M059J (cell line): ENCODE measurements at places on chromosomes 7 and 10. TPM values are rescaled to one million over a fixed set of nuclear protein-coding genes. Genes with fewer than 3 reads are reported as not detected.

GRCh38 chr7:55065079-55065478, 46.3 kb downstream of the EGFR start:
- DNase-seq: peak; percentile 95

DNA sequence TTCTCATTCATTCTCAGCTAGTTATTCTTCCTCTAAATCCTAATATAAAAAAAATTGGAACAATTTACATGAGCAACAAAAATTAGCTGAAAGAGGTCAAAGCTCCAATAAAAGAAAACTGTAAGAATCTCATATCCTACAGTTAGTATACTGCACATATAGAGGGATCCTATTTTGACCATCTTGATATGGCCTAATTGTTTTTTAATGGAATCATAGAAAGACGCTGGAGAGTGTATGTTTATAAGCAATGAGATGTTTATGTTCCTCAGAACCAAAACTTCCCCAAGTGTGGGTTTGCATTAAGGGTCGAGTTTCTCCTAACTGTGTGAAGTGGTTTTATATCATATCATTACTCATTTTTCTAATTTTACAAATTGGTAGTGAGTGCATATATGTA, 102.5 kb downstream of the VIM start:
- no peak for DNase-seq

The SFTPD gene
- total RNA-seq: not detected in 2 replicates

The SFRP4 gene
- total RNA-seq: 0.27 and 0.86 TPM in 2 replicates

DNA sequence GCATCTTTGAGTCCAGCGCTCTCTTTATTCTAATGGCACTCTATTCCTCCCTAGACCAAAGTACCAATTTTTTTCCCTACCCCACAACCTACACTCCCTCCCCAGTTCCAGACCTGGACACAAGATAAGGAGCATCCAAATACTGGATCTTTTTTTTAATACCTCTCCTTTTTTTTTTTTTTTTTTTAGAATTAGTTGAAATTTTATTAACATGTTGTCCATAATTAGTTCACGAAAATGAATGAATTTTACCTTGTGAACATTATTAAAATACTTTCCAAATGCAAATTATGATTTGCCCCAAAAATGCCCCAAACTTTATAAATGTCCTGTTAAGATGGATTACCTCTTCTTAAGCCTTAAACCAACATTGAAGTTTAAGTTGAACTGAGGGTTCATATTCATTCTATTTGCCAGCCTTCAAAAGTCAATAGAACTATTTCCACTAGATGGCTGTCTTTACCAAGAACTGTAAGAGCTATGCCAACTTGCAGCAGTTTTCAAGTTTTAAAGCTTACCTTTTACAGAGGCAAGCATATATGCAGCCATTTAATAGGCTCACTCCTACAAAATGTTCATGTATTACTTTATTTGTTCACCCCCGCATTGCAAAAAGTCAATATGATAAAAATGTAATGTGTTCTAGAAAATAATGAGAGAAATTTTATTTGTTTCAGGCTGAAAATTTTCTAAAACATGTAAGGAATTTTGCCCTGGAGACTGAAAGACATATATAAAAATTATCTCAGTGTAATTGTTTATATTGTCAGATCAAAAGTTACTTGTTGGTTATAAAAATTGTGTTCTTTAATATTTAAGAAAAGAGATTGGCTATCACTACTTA, 39.7 kb upstream of the TNKS2 start:
- DNase-seq: peak; percentile 57

The TCERG1L gene
- not detected in 2 replicates for total RNA-seq

GRCh38 chr10:76643511-76643911, 994.1 kb downstream of the KCNMA1 start:
- DNase-seq: no peak

The HKDC1 gene
- total RNA-seq: 0.27 and 3.4 TPM in 2 replicates

The FGL2 gene
- total RNA-seq: 0.34 TPM in 1 of 2 replicates, not detected in the other

GRCh38 chr10:88032566-88032965, 169.1 kb downstream of the PTEN start:
- peak; percentile 59 for DNase-seq

DNA sequence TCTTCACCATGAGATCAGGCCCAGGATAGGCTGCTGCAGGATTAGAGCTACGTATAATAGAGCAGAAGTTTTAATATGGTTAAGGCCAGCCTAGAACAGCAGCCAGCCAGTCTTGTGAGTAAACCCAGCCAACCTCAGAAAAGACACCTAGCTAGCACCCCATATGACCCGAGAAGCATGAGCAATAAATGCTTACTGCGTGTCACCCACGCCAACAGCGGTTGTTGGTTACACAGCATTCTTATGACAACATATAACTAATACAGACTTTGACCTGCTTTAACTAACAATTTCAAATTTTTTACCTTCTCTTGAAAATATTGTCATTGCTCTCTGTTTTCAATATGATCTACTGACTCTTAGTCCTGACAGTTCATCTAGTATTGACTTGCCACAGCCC, 105.7 kb downstream of the HBP1 start:
- no peak for DNase-seq

DNA sequence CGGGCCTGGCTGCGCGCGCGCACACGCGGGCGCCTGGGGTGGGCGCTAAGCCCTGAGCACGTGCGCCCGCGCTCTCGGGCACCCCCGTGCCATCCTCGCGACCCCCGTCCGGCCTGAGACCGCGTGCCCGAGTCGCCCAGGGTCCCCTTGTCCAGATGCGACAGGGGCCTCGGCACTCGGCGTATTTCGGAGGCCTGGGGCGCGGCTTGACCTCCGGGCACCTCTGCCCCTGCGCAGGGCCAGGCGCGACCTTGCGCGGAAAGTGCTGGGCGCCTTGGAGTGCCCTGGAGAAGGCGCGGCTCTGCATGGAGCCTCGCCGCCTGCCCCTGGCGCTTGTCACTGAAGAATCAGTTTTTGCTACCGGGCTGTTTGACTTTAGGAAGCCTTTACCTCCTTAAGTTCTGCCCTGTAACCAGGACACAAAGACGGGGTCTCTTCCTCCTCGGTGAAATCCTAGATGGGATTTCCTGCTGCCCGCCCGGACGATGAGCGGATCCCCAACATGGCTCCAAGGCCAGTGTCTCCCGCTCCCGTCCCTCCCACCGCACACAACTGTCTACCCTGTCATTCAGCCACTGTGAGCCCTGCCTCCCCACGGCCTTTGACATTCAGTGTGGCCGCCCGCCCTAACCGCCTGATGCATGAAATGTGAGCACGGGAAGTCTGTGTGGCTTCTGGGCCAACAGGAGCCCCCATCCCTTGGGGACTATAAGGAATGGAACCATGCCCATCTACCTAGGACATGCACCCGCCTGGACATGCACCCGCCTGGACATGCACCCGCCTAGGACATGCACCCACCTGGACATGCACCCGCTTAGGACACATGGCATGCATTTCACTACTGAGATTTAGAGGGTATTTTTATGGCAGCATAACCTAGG, 1.1 kb upstream of the STK32C start:
- DNase-seq: no peak

GRCh38 chr10:87852089-87852488, 11.2 kb downstream of the KLLN start:
- DNase-seq: no peak

- no peak for DNase-seq
Measured at GRCh38 chr7:112049555-112050249, 156.5 kb downstream of the DOCK4 start.

DNA sequence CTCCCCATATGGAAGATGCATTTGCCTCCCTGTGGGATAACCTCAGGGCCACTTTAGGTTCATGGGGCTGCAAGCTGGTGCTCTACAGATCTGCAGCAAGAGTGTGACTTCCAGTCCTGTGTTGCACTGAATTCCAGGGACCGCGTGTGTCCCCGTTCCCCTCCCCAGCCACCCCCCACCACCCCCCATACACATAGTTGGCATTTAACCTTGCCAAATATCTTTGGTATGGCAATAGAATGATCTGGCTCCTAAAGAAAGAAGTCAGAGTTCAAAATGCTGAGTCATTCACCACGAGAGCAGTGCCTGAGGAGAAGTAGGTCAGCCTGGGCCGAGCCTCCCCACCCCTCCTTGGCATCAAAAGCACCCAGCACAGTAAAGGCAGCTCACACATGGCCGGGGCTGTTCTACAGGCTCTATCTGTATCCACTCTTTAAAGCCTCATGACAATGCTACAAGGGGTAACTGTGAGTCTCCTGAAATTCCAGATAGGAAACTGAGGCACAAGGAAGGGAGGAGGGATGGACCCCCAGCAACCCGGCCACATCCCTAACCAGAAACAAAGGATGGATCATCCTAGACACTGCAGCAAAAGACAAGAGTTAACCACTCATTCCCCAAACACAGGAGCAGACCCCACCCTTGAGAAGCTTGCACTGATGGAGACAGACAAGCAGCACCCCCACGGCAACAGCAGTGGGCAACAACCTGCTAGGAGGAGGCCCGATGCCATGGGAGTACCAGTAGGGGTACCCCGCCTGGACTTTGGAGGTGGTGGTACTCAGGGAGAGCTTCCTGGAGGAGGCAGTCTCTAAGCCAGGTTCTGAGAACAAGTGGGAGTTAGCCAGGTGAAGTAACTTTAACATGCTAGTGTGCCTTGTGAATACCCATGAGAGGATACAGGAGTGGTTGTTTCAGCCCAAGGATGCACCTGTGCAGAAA, 70.3 kb upstream of the NANOS1 start:
- DNase-seq: peak; percentile 79

DNA sequence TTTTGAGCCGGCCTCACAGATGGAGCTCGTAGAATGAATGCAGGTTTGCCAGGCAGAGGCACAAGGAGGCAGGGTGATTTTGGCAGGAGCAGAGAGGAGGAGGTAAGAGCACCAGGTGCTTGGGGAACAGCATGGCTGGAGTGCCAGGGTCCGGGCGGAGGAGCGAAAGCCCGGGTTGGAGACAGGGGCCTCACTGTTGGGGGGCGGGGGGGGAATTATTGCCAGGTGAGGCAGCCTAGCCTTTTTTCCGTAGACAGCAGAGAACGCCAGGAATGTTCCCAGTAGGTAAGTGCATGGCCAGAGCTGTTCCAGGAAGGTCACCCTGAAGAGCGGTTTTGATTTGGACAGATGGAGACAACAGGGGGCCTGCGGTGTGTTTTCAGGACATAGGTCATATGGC, 9.5 kb downstream of the SRRM3 start:
- no peak for DNase-seq

The LIPN gene
- not detected in 2 replicates for total RNA-seq

GRCh38 chr10:58335306-58336005, 650 bp downstream of the UBE2D1 start:
- peak; percentile 71 for DNase-seq

DNA sequence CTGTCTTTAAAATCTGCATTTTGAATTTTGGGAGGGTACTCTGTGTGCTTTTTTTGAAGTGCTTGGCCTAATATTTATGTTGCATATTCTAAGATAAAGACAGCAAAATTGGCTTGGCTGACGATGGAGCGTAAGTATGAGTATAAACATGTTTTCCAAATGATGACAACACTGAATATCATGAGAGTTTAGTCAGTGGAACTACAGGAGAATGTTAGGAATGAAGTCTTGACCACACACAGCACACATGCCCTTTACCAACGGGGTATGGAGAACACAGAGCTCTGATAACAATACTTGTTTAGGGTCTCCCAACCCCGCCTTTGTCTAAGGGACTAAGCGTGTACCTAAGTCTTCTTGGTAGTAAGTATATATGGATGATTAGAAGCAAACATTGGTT, 253.9 kb upstream of the FZD8 start:
- DNase-seq: peak; percentile 36

DNA sequence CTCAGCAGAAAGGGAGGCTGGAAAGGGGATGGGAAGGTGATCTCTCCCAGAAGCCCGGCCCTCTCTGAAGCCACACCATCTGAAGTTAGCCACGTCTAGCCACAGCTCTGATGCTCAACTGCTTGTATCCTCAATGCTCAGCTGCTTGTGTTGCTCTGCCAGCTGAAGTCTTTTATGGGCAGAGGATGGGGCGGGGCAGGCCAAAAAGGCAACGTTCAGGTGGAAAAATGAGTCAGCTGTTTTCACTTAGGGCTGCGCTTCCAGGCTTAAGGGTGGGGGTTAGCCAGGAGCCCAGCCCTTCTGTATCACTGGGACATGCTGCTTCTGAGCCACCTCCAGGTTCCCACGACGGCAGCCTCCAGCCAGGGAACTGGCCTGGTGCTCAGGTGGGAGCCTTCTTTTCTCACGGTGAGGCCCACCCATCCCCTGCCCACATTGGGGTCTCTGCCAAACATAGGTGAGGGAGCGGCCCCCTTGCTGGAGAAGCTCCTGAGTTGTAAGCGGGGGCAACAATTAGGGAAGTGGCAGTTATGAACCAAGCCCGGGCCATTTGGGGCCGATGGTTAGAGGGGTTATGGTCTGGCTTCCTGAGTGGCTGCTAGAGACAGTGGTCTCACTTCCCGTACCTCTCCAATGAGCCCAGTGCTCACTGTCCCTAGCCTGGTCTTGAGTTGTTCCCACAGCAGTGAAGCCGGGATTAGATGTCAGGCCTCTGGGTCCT, 44.9 kb upstream of the CNPY1 start:
- peak; percentile 20 for DNase-seq

DNA sequence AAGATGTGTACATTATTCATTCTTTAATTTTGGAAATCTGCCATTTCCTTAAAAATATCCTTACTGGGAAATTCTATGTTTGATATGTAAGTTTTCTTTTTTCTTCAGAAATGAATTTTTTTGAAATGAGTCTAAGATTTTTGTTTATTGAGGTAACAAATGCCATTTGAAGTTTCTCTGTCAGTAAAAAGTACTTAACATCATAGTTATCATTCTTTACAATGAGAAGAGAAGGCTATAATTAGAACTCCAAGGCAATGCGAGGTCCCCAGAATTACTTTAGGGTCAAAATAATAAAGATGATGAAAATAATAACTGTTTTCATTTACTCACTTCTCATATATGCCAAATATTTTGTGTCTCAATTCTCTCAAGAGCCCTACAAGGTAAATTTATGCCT, 37.0 kb upstream of the RHOBTB1 start:
- DNase-seq: no peak

- DNase-seq: no peak
Measured at GRCh38 chr7:49137978-49138377, 213.6 kb downstream of the CDC14C start.

DNA sequence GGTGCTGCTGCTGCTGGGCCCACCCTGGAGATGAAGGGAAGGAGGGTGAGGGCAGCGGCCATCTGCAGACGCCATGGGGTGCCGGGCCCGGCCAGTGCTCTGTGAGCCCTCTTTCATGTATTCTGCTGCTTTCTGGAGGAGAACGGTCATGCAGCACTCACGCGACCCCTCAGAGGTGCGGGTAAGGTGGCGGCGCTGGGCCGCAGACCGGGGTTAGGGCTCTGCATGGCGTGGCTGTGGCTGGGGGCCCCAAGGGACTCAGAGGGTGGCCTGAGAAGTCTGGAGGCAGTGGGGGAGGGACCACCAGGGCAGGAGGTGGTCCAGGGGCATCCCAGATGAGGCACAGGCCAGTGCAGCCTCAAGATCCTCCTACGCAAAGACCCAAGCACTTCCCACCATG, 275.5 kb downstream of the ELFN1 start:
- DNase-seq: no peak
